ENCODE measurements at places on chromosomes 7 and 10. TPM values are rescaled to one million over a fixed set of nuclear protein-coding genes. Genes with fewer than 3 reads are reported as not detected.

DNA sequence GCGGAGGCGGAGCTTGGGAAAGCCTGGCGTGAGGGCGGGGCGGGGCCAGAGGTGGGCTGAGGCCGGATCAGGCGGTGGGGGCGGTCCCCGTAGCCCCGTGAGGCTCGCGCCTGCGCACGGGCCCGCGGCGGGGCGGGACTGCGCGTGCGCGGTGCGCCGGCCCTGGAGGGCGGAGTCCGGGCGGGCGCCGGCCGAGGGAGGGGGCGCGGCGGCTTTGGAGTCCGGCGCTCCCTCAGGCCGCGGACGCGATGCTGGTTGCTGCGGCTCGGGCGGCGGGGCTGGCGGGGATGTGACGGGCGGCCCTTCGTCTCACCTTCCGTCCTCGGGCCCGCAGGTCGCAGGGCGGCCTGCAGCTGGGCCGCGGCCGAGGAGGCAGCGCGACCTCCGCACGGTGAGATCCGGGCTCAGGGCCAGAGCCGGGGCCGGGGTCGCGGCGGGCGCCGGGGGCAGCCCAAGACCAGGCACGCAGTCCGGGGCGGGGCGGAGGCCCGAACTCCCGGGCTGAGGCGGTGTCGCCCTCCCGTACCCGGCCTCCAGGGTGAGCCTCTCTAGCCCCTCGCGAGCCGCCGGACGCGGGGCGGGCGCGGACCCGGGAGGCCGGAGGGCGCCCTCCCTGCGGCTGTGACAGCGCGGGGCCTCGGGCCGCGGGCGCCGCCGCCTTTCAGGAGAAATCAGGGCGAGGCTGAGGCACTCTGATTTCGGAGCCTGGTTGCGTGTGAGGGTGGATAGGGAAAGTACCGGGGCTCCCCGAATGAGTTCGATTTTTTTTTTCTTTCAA lies at the start of gene CCSER2:
CCSER2 (plus strand) TSS at position 172 of the 778 bp plus-strand sequence. CDS start 42,464 bp downstream, outside the sequence.
- no peak for DNase-seq

DNA sequence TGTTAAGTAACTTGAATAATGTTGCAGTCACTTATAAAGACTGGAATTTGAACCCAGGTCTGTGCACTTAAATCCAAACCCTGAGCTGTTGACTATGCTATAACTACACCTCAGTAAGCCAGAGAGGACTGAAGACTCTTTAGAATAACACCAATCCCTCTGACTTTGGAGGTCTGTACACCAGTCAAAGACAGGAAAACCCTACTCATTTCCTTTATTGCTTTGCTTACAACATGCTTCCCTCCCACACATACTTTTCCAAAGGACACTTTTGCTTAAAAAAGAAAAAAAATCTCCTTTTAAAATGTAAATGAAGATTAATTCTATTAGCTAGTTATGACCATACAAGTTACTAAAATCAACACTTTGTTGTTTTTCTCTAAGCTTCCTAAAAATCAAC lies 184.7 kb upstream of the KCTD7 start:
- DNase-seq = no peak

GRCh38 chr10:112953174-112954159 lies 3.4 kb downstream of the TCF7L2 start:
- no peak for DNase-seq

The TRPV5 gene
- polyA plus RNA-seq = not detected

The ACBD5 gene
- 11.9 TPM for polyA plus RNA-seq

The ELAPOR2 gene
- 3.4 TPM for polyA plus RNA-seq
